ENCODE measurements at places on chromosomes 7 and 10.

DNA sequence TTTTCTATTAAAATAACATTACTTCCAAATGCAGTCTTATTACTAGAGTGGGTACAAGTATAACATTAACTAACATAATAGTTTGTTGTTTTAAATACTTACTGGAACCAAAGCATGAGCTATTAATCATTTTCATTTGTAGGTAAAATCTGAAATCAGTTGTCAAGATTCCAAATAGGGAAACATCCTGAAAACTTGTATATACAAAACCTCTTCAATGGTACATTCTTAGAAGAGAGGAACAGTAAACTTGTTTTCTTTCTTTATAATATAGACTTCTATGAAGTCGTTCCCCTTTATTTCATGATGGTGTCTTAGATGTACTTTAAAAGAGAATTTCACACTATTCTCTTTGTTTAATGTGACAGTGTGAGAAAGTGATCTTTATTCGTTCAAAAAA, 85.9 kb downstream of the VTI1A start:
- no peak for DNase-seq

- DNase-seq: no peak
Observed at GRCh38 chr10:103449208-103450144, 2.7 kb downstream of the CALHM2 start.

- DNase-seq: no peak
Observed at GRCh38 chr10:127983344-127984100, 76.6 kb downstream of the PTPRE start.

- no peak for DNase-seq
Observed at GRCh38 chr10:88385601-88386203, 197.4 kb downstream of the RNLS start.

DNA sequence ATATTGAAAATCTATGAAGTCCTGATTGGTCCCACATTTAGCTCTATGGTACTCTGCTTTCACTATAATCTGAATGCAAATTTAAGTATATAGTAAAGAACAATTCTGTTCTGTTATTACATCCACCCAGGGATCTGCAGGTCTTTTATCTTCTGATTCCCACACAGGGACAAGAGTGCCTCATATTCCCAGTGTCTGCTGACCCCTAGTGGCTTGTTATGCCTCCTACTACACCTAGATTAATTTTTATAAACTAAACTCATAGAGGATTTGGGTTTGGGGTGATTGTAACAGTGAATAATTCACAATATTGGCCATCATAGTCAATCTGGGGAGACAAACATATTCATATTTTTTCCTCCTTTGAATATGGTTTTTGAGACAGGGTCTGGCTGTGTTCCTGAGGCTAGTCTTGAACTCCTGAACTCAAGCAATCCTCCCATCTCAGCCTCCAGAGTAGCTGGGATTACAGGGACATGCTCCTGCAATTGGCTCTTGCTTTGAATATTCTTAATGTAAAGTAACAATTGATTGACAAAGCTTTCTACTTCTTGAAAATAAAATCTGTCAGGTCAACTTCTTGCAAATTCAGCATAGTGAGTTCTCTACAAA, 282.1 kb downstream of the KCND2 start:
- peak; percentile 28 for DNase-seq

- DNase-seq: no peak
Observed at GRCh38 chr7:117145333-117145732, 177.5 kb downstream of the WNT2 start.

GRCh38 chr10:3737864-3738263, 47.1 kb downstream of the KLF6 start:
- DNase-seq: no peak

DNA sequence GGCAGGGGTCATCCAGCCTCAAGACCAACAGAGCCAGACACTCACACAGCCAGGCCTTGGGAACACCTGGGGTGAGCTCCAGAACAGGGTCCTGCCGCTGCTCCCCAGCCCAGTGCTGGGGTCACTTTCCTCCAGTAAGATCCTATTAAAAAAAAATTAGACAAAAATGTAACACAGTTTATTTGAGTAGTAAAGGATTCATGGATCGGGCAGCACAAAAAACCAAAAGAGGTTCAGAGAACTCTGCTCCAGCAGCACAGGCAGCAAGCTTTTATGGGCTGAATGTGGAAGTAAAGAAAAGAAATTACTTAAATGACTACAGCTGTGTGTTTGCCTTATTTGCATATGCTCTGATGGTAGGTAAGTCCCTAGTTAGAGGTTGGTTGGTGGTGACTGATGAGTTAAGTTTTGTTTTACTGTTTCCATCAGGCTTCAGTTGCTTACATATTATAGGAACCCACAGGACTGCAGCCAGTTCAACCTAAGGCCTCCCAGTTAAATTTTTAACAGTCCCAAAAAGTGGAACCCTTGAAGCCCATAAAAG, 80.5 kb upstream of the FGFR2 start:
- DNase-seq: no peak

- DNase-seq: no peak
Observed at GRCh38 chr10:71349406-71349805, 30.3 kb downstream of the SLC29A3 start.

- no peak for DNase-seq
Observed at GRCh38 chr7:93535616-93536015, 38.9 kb downstream of the CALCR start.

DNA sequence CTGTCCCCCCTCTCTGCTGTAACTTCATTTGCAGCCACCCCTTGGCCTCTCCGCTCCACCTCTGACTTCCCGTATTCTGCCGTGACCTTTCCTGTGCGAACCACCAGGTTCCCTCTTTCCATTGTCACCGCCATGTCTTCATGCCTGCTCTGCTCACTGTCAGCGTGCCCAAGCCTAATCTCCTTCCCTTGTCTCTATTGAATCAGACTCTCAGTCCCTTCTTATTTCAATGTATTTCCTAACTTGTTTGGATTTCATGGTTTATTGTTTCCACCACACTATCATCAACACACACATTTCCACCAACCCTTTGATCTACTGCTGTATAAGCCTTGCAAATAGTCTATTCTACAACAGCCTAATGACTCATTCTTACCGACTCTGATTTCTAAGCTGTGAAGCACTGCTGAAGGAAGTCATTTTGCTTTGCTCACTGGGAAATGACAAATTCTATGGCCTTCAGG, 30.0 kb upstream of the INHBA start:
- no peak for DNase-seq

DNA sequence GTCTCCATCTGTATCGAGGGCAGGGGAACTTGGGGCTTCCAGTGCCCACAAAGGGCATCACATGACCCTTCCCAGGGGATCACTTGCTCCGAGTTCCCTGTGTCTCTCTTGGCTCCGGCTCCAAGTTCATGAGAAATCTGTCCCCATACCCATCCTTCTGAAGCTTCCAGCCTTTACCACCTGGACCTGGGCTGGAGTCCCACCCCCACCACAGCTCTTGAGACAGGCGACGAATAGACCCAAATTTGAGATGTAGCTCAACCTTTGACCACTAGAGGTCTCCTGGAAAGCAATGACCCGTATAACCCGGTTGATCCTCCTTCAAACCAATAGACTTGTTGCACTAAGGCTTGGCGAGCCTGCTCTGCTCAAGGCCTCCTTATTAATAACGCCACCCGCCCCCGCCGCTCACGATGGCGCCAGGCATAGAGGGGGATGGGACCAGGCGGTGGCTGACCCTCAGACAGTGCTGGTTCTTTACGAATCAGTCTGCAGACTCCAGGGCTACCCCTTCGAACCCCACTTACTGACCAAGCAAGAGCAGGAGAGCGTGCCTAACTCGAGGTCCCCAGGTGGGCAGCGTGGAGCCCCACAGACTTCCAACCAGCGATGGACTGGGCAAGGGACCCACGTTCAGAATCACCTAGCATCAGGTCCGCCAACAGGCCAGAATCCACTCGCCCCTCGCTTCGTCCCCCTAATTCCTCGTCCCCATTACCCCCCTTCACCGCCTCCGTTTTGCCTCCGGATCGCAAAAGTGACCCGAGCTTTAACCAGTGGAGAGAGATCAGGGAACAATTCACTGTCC, 4.4 kb upstream of the ARID5B start:
- peak; percentile 85 for DNase-seq

GRCh38 chr7:14673202-14673601, 229.3 kb downstream of the DGKB start:
- no peak for DNase-seq

DNA sequence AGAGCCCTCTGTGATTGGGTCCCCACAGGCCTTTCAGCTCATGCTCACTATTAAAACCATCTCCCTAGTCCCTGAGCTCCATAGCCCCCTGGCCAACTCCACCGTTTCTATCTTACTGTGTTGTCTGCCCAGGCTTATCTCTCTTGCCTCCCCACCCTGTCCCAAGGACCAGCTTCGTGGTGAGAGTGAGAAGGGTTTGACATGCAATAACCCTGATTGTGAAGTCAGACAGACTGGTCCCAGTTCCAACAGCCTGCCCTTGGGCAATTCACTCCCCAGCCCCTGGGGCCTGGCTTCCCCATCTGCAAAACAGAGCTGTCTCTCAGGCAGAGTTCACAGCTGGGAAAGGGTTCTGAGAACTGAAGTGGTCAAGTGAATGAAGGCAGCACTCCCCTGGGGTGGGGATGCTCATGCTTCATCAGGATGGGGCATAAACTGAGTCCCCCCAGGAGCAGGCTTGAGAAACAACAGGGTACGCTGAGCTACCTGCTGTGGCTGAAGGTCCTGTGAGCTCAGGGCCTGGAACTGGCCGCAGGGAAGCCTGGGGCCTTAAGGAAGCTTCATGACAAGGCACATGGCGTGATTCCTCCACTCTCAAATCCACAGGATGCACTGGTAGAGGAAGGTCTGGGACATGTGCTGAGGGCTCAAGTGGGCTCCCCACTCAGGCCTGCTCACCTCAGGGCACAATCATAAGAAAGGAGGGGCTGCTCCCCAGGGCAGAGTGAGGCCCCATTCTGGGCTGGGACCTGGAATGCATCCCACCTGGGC, 1.8 kb upstream of the PPIF start:
- peak; percentile 16 for DNase-seq

GRCh38 chr7:28954946-28955345, 3.2 kb downstream of the TRIL start:
- DNase-seq: no peak

- DNase-seq: no peak
Observed at GRCh38 chr10:69751214-69751613, 50.5 kb upstream of the COL13A1 start.

GRCh38 chr7:33841031-33841430, 64.3 kb upstream of the BMPER start:
- no peak for DNase-seq

DNA sequence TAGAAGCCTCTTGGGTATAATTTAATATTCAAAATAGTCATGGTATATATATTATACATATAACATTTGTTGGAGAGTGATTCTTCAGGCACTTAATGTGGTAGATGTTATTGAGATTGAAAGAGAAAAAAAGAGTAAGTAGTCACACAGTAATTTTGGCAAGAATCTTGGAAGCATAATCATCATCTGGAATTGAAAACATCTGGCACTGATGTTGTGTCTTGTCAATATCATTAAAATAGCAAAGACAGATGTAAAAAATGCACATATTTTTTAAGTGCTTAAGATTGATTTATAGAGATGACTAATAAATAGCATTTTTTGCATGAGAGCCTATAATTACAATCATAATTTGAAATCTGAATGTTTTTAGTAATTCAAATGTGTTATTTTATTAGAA, 9.5 kb downstream of the SEMA3D start:
- no peak for DNase-seq

DNA sequence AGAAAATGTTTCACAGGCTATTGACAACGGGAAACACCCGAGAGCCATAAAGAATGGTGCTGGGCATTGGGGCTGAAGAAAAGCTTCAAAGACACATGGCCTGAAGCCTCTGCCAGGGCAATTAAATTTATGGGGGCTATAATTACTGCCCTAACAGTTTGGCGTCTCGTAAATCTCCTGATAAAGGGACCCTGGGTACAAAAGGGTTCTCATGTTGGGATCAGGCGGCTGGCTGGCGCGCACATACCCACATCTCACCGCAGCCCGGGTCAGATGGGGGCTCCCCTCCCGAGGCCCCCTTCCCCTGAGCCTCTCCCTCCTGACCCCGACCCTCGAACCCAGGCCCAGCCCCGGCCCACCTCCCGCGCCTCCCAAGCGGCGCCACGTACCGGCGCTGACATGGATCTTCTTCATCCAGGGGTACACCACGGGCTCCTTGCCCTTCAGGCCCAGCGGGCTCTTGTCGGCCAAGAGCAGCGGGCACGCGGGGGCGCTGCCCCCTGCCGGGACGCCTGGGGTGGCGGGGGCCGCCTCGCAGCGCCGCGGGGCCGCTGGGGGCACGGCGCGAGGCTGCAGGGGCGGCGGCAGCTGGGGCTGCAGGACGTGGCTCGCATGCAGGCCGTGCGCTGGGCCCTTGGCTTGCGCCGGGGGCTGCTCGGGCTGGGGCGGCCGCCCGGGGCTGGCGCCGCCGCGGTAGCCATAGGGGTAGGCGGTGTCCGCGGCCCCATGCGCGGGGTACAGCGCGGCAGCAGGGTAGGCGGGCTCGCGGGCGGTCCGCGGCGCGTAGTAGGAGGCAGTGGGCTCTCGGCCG, 623 bp downstream of the HOXA4 start:
- no peak for DNase-seq

GRCh38 chr7:117808910-117809705, 64.1 kb downstream of the CTTNBP2 start:
- no peak for DNase-seq

DNA sequence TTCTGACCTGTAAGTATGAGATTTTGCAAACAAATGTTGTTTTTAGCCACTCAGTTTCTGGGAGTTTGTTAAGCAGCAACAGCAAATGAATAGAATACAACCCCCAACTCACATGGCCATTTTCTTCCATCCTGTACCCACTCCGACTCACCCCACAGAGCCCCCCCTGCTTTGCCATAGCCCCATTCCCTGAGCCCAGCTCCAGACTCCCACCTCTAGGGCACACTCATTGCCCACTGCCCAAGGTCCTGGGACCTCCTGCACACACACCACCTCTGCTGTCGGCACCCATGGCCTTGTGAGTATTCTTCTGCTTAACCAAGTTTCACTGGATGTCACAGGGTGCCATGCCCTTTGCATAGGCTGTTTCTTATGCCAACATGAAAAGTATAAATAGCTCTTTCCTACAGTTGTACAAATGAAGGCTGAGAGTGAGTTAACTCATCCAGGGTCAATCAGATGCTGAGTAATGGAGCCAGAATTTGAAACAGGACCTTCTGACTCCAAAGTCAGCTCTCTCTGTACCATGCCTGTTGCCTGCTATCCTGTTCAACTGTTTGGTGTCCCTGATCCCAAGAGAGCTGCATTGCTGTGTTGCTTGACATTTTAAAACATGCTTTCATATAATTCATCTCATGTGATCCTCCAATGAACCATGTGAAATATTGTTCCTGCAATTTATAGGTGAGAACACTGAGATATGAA, 367.8 kb upstream of the ZMIZ1 start:
- no peak for DNase-seq

Measured in retina (tissue), 1 donor.